ENCODE measurements at places on chromosomes 12 and 14.

- no peak for DNase-seq
Measured at GRCh38 chr14:33792009-33792719, 158.7 kb downstream of the EGLN3 start.

GRCh38 chr12:29149691-29150281 is 708 bp downstream of the FAR2 start:
- no peak for DNase-seq

DNA sequence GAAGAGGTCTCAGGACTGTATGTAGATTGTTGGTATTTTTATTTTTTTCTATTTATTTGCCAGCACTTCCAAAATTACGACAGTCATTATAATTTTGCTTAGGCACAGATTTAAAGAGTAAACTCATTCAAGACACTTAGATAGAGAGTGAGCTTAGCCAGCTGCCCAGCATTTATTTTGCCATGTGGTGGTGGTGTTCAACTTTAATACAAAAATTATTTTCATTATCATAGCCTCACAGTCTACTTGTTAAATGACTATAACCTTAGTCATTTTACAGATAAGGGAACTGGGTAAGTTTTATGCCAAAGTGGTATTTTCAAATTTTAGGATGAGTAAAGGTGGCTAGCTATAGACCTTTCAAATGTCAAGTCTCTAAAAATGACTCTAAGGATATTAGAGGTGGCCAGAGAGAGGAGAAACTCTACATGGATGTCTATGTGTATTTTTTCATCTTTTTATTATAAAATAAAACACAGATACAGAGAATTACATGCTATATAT is 66.7 kb downstream of the LRRC9 start:
- no peak for DNase-seq

DNA sequence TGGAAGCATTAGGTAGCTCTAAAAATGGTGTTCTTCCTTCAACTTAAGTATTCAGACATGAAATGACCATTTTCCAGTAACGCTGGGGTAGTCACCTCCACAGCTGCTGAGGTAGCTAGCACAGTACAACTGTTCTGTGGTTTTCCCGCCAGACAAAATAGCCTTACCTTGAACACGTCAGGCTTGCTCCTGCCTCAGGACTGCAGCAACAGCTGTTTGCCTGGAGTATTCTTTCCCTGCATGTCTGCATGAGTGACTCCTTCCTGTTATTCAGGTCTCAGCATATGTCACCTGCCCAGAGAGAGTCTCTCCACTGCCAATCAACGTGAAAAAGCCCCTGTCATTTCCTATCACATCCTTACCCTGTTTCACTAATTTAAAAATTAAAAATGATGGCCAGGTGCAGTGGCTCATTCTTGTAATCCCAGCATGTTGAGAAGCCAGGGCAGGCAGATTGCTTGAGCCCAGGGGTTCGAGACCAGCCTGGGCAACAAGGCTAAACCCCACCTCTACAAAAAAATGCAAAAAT is 37.9 kb downstream of the WDR89 start:
- no peak for DNase-seq

DNA sequence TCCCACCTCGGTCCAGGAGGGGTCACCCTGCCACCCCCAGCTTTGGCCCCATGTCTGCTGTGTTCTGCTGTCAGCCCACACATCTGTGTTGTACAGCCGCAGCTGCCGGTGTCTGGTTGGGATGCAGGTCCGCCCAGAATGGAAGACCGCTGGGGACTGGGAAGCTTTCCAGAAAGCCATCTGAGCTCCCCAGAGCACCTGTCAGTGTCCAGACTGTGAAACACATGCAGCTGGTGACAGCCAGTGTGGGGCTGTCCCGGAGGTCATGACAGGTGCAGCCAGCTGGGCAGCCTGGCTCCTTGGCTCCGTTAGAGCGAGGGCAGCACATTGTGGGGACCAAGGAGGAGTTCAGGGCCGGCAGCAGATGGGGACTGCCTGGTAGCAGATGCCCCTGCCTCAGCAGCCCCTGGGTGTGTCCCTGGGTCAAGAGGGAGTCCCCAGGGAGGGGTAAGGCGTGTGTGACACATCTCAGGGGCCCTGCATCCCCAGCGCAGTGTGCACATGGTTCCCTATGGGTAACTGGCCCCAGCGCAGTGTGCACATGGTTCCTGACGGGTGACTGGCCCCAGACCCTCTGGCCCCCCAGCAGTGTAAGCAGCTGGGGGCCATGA is 16.4 kb downstream of the CEP170B start:
- peak; percentile 90 for DNase-seq

DNA sequence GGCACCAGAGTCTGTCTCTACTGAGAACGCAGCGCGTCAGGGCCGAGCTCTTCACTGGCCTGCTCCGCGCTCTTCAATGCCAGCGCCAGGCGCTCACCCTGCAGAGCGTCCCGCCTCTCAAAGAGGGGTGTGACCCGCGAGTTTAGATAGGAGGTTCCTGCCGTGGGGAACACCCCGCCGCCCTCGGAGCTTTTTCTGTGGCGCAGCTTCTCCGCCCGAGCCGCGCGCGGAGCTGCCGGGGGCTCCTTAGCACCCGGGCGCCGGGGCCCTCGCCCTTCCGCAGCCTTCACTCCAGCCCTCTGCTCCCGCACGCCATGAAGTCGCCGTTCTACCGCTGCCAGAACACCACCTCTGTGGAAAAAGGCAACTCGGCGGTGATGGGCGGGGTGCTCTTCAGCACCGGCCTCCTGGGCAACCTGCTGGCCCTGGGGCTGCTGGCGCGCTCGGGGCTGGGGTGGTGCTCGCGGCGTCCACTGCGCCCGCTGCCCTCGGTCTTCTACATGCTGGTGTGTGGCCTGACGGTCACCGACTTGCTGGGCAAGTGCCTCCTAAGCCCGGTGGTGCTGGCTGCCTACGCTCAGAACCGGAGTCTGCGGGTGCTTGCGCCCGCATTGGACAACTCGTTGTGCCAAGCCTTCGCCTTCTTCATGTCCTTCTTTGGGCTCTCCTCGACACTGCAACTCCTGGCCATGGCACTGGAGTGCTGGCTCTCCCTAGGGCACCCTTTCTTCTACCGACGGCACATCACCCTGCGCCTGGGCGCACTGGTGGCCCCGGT is at the start of gene PTGDR:
PTGDR (plus strand) TSS at position 198 of the 778 bp plus-strand sequence; CDS start at position 315, 117 bp downstream.
- peak; percentile 54 for DNase-seq

GRCh38 chr12:56880125-56880992 is 53.8 kb downstream of the SDR9C7 start:
- no peak for DNase-seq

- DNase-seq, result peak; percentile 68
Measured at GRCh38 chr12:96237465-96238077, 43.4 kb downstream of the ELK3 start.

DNA sequence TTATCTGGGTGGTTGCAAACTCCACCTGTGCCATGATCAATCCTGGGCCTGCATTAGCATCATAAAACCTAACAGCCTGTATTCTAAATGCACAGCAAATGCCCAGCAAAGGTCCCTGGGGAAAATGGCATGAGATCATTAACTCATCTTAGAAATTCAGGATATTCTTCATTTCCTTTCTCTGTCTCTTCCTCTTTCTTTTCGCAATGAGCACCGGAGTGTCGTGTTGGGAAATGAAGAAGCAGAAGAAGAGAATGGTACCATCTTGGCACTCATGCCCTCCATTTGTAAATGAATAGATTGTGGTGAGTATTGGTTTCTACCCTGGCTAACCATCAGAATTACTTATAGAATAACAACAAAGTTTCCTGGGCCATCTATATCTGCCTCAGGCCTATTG is 193.6 kb downstream of the GALC start:
- DNase-seq, result peak; percentile 23

- no peak for DNase-seq
Measured at GRCh38 chr14:51726166-51726899, 74.6 kb downstream of the FRMD6 start.

DNA sequence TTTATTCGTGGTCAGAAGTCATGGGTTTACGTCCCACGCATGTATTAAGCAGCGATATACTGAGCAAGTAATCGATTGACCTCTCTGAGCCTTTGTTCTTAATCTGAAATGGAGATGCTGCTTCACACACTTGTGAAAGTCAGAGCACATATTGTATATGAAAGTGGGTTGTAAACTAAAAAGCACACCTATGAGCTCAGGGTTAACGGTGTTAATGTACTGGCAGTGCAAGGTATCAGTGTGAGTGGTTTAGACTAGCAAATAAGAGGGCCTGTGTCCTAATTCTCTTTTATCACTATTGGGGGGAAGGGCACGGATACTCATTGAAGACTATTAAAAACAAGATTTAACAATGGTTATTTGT is 676 bp downstream of the MRPL42 start:
- peak; percentile 51 for DNase-seq

GRCh38 chr12:4052691-4053090 is 179.5 kb upstream of the PARP11 start:
- no peak for DNase-seq

GRCh38 chr14:44663136-44663535 is 156.1 kb upstream of the FSCB start:
- no peak for DNase-seq
